ENCODE measurements at places on chromosomes 6 and 20.
A peak's percentile ranks its signal among the peaks of the same experiment; 100 is the strongest.

- no peak for DNase-seq
Measured at GRCh38 chr20:21110811-21111210, 4.7 kb upstream of the LINC00237 start.

GRCh38 chr6:148677594-148678476 lies 69.0 kb upstream of the UST start:
- DNase-seq = no peak

- DNase-seq = no peak
Measured at GRCh38 chr6:37972994-37973757, 153.6 kb downstream of the ZFAND3 start.

DNA sequence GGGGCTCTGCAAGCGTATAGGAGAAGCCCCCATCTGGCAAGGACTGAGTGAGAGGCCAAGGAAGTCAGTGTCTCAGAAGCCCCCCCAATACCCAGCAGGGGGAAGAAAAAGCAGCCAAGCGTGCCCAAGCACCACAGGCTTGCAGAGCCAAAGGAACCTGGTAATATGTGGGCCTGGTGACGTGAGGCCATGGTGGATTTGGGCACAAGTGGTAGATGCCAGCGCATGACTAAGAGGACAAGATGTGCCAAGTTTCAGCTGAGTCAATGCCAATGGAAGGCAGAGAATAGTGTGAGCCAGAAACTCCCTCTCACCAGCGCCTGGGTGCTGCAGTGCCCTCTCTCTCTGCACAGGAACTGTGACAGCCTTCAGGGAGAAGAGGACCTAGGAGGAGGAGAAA lies 110.0 kb downstream of the QRSL1 start:
- no peak for DNase-seq

GRCh38 chr6:123636782-123637181 lies at the start of gene TRDN:
Gene TRDN, minus strand, starts transcription at chr6:123636950. Its CDS starts 175 bp downstream, at chr6:123636775.
- DNase-seq = no peak

GRCh38 chr6:91376686-91377085 lies 789.8 kb upstream of the MAP3K7 start:
- no peak for DNase-seq

DNA sequence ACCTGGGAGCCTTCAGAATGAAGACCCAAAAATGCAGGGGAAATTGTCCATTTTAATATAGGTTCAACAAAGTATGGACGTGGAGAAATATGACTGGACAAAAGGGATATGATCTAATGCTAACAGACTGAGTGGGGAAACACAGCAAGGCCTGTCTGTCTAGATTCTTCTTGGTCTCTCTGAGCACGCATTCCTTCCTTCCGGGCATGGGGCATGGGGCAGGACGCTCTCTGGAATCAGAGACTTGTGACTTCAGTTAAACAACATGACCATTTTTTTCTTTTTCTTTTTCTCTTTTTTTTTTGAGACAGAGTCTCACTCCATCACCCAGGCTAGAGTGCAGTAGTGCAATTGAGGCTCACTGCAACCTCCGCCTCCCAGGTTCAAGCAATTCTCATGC lies 31.9 kb downstream of the ZBTB2 start:
- no peak for DNase-seq

DNA sequence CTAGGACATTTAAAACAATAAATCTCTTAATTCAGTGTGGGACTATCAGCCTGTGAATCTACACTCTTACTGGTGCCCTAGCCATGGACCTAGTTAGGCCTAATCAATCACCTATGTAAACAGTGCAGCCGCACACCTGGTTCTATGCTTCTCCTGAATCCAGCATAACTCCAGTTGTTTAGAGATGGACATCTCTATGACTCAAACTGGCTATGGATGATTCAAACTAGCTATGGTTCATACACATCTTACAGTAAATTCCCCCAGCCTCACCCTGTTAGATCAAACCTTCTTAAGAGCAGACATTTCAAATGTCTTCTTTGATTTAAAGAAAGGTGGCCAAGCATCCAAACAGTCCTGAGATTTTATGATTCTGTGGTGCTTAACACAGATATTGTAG lies 34.7 kb downstream of the SLC35B3 start:
- DNase-seq = no peak

GRCh38 chr6:15073344-15073789 lies 172.5 kb upstream of the JARID2 start:
- DNase-seq = peak; percentile 47

GRCh38 chr6:699319-699718 lies 6.4 kb upstream of the EXOC2 start:
- no peak for DNase-seq

GRCh38 chr6:143248359-143248758 lies 187.7 kb downstream of the AIG1 start:
- DNase-seq = no peak

DNA sequence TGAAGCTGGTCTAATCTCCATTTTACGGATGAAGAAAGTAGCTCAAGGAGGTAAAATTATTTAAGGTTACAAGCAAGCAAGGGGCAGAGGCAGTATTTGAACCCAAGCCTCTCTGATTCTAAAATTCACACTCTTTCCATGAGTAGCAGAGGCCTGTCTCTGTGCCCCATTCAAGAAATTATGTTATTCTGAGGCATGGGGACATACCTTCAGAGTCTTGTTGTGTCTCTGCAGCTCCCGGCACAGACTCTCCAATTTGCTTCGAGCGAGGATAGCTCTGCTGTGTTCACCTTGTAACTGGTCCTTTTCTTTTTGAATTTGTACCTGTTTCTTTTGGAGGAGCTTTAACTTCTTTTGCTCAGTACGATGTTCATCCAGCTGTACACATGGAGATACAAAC lies 21.5 kb downstream of the TXLNB start:
- no peak for DNase-seq

GRCh38 chr6:85677234-85677956 lies 34.7 kb upstream of the SYNCRIP start:
- DNase-seq = no peak

- no peak for DNase-seq
Measured at GRCh38 chr6:146095481-146095880, 66.6 kb downstream of the GRM1 start.

- peak; percentile 83 for DNase-seq
Measured at GRCh38 chr6:134288538-134289203, 29.2 kb downstream of the SGK1 start.

DNA sequence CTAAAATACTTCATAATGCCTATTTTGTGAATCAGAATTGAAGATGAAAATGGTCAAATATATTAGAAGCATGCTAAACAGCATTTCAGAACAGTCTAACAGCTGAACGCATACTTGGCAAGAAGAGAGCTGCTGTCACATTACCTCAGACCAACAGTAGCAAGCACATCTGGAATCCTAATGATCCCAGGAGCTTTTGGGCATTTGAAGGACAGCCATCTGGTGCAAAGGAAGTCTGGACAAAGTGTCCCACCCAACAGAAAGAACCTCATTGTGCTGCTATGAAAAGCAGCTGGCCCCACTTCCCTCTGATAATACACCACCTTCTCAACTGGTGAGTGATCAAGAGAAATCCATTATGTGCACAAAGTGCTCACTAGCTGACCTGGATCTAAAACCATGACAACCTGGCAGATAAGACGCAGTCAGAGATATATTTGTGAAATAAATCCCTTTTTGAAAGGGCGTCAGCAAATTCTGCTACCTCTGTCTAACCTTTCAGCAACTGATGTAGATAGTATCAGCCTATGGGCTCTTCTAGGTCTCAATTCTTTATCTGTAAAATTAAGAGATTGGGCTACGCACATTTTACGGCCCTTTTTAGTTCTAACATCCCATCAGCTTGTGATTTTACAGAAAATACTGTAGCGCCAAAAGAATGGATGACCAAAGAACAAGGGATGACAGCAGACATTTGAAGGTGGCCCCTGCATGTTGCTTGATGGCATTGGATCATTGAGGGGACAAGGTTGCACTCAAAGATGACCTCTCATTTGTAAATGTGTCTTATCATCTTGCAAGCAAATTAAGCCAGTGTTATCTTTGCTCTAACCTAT lies 78.7 kb downstream of the SGK1 start:
- no peak for DNase-seq

GRCh38 chr6:144580039-144580438 lies 294.9 kb downstream of the UTRN start:
- peak; percentile 82 for DNase-seq

DNA sequence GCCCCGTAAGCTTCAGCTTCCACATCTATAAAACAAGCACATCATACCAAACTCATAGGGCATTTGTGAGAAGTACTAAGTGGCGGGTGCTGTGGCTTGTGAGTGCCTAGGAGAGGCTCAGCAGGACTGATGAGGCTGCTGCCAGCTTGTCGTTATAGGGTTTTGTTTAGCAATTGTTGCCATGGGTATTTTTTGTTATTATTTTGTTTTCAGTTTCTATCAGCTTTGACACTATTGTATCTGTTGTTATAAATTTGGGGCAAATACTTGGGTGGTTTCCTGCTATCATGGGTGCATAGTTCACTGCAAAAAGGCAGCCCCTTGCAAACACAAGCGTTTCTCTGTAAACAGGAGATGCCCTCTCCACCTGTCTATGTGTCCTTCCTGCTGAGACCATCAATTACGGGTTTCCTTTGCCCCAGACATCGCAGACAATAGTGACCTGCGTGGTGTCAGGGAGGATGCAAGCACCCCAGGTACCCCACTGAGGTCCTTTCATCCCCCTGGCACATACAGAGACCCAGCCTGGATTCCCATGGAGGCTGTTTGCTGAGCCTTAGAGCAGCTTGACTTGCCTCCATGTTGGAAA lies 3.1 kb upstream of the CCDC167 start:
- DNase-seq = peak; percentile 58

GRCh38 chr6:154840363-154840762 lies 107.1 kb downstream of the SCAF8 start:
- no peak for DNase-seq

DNA sequence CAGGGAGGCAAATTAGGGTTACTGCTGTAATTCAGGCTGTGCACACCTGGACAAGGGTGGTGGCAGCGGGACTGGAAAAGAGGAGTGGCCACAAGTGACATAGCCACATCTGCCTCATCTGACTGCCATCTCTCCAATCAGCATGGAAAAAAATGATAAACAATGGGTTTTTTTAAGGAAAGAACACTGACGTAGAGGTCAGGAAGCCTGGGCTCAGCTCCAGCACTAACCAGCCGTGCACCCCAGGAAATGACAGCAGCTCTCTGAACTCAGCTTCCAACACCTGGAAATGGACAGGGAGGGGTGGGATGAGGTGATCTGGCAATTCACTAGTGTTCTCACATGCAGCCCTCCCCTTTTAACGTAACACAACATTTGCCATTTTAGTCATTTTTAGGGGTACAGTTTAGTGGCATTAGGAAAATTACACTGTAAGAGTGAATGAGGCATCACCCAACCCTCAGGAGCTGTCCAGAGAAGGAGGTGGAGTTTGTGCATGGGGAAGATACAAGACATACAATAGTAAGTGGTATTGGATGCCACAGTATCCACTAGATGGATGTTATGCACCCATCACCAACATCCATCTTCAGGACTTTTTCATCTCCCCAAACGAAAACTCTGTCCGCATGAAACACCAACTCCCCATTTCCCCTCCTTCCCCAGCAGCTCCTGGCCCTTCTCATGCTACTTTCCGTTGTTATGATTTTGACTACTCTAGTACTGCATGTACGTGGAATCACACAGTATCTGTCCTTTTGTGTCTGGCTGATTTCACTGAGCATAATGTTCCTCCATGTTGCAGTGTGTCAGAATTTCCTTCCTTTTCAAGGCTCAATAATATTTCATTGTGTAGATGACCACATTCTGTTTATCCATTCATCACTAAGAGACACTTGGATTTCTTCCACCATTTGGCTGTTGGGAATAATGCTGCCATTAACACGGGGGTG lies 215.5 kb upstream of the ECI2 start:
- DNase-seq = no peak

DNA sequence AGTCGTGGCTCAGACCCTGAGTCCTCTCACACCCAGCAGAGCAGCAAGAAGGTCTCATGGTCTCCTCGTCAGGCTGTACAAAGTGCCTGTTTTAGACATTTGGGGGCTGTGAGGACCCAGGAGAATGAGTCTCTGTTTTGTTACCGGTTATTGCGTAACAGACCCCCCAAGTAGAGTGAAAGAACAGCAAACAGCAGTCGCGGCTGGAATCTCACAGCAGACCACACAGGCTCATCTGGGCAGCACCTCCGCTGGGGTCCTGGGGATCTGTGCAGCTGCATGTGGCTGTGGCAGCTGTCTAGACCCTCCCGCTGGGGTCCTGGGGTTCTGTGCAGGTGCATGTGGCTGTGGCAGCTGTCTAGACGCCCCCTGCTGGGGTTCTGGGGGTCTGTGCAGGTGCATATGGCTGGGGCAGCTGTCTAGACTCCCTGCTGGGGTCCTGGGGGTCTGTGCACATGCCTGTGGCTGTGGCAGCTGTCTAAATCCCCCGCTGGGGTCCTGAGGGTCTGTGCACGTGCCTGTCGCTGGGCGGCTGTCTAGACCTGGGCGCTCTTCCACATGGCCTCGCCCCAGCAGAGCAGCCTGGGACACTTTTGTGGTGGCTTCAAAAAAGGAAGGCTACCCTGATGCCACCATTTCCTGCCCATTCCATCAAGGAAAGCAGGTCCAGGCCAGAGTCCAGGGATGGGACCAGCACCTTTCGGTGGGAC lies 24.7 kb downstream of the ENTPD6 start:
- DNase-seq = peak; percentile 11

GRCh38 chr6:31528821-31529328 lies at the start of gene MCCD1:
Gene MCCD1, plus strand, starts transcription at chr6:31528962. Its CDS starts 53 bp downstream, at chr6:31529015.
- no peak for DNase-seq

DNA sequence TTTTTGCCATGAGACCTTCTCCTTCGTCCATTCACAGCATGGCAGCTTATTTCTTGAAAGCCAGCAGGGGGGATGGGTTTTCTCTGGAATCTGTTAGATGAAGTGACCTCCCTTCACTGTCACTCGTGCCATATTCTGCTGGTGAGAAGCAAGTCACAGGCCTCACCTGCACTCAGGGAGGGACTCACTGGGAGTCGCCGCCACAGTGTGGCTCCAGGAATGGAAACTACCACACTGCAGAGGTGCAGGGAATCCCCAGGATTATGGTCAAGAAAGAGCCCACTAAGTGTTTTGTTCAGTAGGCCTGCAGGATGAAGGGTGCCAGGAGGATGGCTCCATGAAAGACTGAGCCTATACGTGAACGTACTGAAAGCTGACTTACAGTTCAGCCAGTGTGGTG lies 161.1 kb upstream of the AKAP12 start:
- DNase-seq = no peak

DNA sequence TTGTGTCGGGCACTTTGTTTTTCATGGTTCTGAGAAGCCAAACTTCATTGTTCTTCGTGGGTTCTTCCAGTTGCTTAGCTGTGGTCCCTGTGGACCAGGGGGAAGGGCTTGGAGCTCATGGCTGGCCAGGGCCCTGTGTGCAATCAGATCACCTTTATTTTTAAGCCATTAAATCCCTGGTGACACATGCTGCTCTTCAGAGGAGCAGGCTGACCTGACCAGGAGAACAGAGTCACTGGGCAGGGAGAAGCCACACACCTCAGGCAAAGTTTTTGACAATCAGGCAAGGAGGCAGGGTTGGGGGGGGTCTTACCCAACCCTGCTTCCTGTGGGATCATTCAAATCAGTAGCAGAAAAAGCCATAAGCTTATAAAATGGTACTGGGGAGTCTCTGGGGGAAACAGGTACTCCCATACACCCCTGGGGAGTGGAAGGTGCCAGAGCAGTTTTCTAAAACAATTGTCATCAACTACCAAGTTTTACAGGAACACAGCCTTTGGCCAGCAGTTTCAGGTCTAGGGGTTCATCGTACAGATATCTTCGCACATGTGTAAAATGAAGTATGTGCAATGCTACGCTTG lies 37.0 kb upstream of the PREX1 start:
- DNase-seq = no peak

GRCh38 chr20:48166082-48166835 lies 381.0 kb upstream of the SULF2 start:
- no peak for DNase-seq

GRCh38 chr20:56418385-56418861 lies 6.4 kb downstream of the CASS4 start:
- peak; percentile 37 for DNase-seq

Data from activated CD4-positive, alpha-beta T cell treated with anti-CD3 and anti-CD28 coated beads, Interleukin-10, Interleukin-2, amounts not matched to agents 100 ng/mL and 50 ng/mL, durations not matched to agents 16 hours and 8 hours (primary cell).